Pulmonary artery endothelial cell (primary cell): ENCODE measurements at places on chromosomes 16 and 17. TPM values are rescaled to one million over a fixed set of nuclear protein-coding genes. Genes with fewer than 3 reads are reported as not detected.

The HP gene
- total RNA-seq = not detected in 2 replicates

GRCh38 chr16:73058221-73058615 is 10.3 kb upstream of the ZFHX3 start:
- DNase-seq = no peak

GRCh38 chr16:58842746-58843145 is 108.6 kb upstream of the GOT2 start:
- no peak for DNase-seq

- no peak for DNase-seq
Observed at GRCh38 chr16:74143171-74143570, 153.4 kb upstream of the PSMD7 start.

DNA sequence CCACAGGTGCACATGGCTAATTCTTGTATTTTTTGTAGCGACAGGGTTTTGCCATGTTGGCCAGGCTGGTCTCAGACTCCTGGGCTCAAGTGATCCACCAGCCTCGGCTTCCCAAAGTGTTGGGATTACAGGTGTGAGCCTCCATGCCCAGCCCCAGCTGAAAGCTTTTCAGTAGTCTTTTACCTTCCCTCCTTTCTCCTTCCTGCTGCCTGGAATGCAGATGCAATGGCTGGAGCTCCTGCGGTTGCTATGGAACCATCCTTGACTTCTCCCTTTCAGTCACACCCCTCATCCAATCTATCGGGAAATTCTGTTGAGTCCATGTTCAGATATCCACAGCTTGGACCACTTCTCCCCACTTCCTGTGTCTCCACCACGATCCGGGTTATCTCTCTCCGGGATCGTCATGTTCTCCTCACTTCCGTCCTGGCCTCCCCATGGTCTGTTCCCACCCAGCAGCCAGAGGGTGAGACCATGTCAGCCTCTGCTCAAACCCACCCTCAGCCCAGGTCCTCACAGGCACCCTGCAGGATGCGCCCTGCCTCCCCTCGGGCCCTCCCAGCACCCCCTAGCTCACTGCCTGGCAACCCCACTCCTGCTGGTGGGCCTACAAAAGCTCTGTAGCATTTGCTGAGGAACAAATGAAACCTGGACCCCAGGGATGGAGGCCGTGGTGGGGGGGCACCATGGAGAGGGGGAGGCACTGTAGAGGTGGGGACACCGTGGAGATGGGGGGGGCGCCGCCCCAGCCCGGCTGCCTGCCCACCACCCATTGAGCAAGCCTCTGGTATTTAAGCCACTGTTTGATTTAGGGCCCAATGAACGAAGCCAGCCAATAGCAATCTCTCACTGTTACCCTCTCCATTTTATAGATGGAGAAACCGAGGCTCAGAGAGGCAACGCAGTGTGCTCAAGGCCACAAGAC is 12.8 kb upstream of the SLC38A10 start:
- DNase-seq = no peak

The CCDC144A gene
- total RNA-seq = 2.6 and 7.2 TPM in 2 replicates

GRCh38 chr17:20073055-20073979 is 64.2 kb downstream of the SPECC1 start:
- DNase-seq = no peak

The SP6 gene
- total RNA-seq = 0.92 and 1.3 TPM in 2 replicates

DNA sequence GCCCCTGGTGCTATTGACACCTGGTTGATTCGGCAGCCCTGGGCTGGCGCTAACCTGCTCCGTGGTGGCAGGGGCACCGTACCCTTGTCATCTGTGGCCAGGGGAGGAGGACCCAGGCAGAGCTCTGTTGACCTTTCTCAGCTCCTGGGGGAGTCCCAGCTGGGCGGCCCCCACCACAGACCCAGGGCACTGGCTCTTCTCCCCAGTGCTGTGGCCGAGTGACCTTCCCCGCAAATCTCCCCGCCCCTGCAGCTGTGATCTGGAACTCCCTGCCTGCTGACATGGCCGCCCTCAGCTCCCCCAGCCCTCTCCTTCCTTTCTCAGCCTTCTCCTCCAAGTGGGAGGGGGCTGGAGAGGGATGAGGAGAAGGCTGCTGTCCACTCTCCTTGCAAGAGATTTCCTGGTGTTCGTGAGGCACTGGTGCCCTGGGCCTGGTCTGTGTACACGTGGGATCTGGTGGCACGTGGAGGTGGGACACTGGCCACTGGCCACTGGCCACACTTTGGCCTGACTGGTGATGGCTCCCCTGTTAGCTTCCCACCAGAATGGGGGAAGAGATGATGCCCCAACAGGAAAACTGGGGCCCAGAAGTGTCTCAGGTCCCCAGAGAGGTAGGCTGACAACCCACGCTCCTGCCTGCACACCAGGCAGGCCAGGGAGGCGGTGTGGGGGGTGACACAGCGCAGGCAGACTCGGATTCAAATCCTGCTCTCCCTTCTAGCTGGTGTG is 8.2 kb downstream of the FMNL1 start:
- no peak for DNase-seq

- no peak for DNase-seq
Observed at GRCh38 chr16:50002190-50002589, 22.8 kb upstream of the CNEP1R1 start.

DNA sequence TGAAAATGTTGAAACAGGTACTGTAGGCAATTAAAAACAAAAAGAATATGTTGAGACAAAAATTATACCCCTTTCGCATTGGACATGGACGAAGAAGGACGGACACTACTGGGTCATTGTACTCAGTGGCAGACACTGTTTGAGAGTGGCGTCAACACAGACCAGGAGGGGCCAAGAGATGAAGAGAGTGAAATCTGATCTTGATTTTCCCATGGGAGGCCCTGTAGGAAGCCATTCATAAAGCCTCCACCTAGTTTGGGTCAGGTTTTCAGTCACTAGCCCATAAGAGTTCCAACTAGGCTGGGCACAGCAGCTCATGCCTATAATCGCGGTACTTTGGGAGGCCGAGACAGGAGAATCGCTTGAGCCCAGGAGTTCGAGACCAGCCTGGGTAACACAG is 23.6 kb upstream of the SMURF2 start:
- DNase-seq = no peak
